ENCODE measurements at places on chromosomes 5 and 9.

DNA sequence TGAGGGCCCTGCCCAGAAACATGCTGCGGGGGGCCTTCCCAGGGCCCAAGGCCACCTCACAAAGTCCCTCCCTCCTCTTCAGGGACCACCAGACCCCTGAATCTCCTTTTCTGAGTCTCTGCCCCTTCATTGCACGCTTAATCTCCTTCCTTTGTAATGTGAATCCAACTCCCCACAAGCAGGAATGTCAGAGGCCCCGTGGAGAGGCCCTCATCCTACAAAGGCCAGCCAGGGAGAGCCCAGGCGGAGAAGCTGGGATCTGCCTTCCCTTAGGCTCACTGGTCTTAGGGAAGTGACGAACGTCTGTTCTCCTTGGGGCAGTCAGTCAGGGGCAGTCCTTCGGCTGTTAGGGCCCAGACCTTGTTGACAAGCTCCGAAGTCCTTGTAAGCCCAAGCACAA, 2.3 kb downstream of the SMIM33 start:
- DNase-seq = no peak

DNA sequence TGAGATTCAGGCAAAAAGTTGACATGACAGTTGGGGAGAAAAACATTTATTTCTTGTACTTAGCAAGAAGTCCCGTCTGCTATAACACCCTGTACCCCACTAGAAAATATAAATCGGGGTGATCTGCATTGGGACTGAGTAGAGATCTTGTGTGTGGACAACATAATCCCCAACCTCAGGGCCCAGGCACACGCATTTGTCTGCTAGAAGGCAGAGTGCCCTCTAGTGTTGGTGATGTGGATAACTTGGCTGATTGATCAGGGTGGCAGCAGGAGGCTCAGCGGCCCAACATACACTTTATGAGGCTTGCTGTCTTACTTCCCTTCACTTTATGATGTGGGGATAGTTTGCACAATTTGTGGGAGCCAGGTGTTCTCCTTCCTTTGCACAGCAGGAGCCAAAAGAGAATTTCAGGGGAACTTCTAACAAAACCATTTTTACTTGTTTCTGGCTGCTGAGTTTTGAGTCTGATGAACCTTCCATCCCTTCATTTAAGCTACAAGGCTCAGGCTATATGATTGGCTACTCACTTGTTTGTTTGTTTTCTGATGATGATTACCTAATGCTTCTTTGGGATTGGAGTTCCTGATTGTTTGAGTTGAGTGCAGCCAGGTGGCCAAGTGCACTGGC, 263.2 kb downstream of the DMAC1 start:
- DNase-seq = no peak

DNA sequence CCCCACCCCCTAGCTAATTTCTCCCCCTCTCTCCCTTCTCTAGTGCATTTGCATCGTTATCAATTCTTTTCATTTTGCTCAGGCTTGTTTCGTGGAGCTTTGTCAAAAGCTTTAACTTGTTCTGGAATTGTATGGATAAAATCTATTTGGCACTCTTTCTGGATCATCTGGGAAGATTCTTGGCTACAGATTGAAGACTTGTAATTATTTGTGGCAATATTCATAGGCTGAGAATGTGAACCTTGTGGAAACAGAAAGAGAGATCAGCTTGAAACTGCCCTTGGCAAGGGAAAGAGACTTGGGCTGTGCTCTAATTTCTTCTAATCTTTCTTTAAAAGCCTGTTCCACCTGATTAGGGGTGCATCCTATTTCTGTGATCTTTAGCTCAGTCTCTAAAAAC, 340.6 kb upstream of the DAB2 start:
- no peak for DNase-seq

GRCh38 chr5:75006865-75007822, 45.2 kb downstream of the GCNT4 start:
- DNase-seq = no peak

DNA sequence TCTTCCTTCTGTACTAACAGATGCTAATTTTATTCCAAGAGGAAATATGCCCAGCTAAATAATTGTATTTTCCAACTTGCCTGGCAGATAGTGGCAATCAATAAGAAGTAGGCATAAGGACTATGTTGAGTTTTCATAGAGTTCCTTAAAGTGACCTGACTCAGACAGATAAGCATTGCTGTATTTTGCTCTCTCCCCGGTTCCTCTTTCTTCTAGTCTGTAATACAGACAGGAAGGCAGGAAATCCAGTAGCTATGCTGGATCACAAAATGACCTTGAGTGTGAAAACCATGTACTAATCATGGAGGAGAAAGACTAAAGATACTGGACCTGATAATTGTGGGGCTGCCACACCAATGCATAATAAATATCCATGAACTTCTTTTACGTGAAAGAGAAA, 701.7 kb downstream of the CETN3 start:
- no peak for DNase-seq

GRCh38 chr9:93094658-93095204, 1.3 kb upstream of the CARD19 start:
- DNase-seq = no peak
